CD4-positive, alpha-beta T cell (primary cell): ENCODE measurements at places on chromosomes 2 and 18. TPM values are rescaled to one million over a fixed set of nuclear protein-coding genes. Genes with fewer than 3 reads are reported as not detected.

The ACADL gene
- not detected for total RNA-seq

The FAM228A gene
- total RNA-seq: 0.22 TPM

The LHCGR gene
- not detected for total RNA-seq

The SLC9A4 gene
- not detected for total RNA-seq

DNA sequence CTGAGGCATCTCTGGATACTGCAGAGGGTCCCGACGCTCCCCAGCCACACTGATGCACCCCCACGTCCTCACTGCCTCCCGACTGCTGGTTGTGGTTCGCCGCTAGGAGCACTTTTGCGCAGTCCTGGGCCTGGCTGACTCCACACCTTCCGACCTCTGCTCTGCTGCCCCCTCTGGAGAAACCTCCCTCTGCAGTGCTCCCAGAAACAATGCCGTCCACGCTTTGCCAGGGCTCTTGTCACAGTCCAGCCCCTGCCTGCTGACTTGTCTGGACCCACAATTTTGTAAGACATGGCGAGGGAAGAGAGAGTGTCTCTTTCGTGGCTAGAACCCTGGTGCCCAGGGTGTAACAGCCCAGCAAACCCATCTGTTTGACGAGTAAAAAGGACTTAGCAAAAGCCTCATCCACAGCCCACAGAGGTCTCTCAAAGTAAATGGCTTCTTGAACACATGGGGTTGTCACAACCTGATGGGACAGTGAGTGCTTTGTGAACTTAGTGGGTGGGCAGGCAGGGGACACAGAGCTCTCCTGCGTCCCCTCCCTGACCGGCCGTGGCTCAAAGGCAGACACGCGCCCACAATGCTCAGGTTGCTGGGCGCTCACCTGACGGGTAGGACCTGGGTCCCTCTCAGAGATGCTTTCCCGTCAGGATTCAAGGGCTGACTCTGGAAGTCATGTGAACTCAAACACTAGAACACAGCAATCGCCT lies 4.0 kb downstream of the COPS9 start:
- no peak for DNase-seq

The ZNF804A gene
- total RNA-seq: not detected

GRCh38 chr2:48227617-48228344 lies 302.2 kb upstream of the STON1 start:
- peak; percentile 26 for DNase-seq

The RGPD3 gene
- total RNA-seq: 0.38 TPM

The HOXD13 gene
- total RNA-seq: not detected

- DNase-seq: no peak
These were observed 578.7 kb upstream of the ID2 start for GRCh38 chr2:8103085-8103708.

DNA sequence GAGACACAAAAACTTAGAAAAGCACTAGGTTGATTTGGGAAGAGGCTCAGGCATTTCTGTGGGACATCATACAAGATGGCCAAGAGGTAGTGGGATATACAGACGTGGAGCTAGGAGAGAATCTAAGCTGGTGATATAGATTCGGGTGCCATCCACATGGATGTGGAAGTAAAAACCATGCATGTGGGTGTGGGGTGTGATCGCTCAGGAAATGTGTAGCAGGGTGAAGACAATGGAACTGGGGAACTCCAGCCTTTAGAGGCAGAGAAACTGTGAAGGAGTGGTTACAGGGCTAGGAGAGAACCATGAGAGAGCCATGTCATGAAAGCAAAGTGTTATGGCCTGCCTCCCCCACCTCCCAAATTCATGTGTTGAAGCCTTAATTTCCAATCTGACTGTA lies 43.0 kb upstream of the CTLA4 start:
- DNase-seq: no peak

The GTF2A1L gene
- total RNA-seq: not detected

The ODC1 gene
- total RNA-seq: 164 TPM

The C2orf81 gene
- total RNA-seq: 2.9 TPM

GRCh38 chr2:166831930-166832329 lies 56.4 kb upstream of the XIRP2 start:
- DNase-seq: no peak

DNA sequence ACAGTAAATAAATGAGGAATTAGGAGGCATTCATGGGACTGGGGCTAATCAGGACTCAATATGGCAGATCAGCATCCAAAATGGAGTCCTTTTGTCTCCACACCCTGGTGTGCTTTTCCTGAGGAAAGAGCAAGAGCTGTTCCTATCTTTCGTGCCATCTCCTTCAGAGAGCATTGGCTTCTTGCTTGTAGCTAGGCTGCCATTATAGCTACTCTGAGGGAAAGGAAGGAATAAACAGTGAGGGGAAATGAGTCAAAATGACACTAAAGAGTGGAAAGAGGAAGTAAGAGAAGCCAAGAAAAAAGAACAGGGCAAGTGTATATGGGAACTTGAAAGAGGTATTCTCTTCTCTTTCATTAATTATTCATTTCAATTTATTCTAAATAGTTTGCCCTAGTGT lies 8.4 kb upstream of the NMI start:
- no peak for DNase-seq

- no peak for DNase-seq
These were observed 388.3 kb downstream of the LRRTM1 start for GRCh38 chr2:79916285-79916684.

GRCh38 chr2:47225061-47225783 lies 70.1 kb upstream of the STPG4 start:
- no peak for DNase-seq

DNA sequence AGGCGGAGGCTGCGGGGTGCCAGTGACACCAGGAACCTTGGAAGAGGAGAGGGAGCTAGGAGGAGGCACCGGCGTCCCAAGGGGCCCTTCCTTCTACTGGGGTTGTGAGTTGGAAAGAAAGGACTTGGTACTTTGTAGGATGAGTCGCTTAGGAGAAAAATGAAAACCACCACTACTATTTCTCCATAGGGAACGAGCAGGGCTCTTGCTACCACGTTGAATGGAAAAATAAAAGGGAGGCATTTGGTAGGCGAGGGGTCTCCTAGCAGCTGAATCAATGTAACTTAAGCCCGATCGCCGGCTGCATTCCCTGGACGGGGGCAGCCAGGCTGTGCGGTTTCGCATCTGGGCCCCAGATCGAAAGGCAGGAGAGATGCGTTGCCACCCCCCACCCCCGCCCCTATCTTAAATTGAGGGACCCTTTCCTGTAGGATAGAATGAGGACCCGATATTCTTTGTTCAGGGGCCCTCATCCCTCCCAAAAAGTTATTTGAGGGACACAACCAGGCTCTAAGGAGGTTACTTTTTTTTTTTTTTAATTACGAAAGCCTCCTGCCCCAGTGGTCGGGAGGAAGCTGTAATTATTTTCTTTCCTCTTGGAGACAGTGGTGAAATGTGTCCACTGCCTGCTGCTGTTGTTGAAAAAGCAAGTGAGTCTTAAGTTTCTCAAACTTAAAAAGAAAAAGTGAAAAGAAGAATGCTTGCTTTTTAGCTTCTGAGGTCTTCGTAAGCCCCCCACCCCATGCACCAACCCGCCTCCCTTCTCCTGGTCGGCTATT lies 1.3 kb downstream of the IGFBP2 start:
- no peak for DNase-seq

GRCh38 chr2:147382322-147382948 lies 462.4 kb upstream of the ACVR2A start:
- DNase-seq: no peak

DNA sequence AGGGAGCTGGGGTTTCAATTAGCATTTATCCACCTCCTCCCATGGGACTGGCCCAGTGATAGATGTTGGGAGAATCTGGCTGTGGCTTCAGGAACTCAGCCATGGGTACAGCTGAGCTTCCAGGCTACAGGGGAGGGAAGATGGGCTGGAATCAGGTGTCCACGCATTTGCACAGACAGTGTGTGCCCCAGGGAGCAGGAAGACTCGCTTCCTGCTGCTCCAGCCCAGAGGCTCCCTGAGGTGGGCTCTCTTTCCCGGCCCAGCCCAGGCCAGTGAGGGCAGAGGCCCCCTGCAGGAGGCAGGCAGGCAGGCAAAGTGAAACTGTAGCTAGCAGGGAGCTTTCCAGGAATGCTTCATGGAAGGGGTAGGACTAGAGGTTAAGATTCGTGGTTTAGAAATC lies 28.7 kb downstream of the DYSF start:
- no peak for DNase-seq

The UGT1A3 gene
- not detected for total RNA-seq

DNA sequence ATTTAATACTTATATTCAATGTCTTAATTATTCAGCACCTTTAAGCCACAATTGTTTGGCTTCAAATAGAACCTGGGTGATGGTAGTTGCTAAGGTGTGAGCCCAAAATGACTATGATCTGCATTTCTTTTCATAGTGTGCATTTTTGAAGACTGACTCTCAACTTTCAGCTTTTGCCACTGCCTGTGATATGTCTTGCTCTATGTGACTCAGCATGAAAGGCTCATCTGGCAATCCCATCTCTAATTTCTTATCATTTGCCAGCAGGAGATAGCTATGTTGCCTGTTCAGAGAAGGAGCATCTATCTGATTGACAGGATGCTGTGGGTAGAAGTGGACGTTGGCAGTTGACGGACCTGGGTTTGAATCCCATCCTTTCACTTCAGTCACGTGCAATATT lies 34.5 kb upstream of the CCDC93 start:
- DNase-seq: no peak

- no peak for DNase-seq
These were observed 94.7 kb downstream of the ANKRD44 start for GRCh38 chr2:197215748-197216360.

GRCh38 chr18:48843162-48843561 lies 107.6 kb downstream of the SMAD7 start:
- no peak for DNase-seq

DNA sequence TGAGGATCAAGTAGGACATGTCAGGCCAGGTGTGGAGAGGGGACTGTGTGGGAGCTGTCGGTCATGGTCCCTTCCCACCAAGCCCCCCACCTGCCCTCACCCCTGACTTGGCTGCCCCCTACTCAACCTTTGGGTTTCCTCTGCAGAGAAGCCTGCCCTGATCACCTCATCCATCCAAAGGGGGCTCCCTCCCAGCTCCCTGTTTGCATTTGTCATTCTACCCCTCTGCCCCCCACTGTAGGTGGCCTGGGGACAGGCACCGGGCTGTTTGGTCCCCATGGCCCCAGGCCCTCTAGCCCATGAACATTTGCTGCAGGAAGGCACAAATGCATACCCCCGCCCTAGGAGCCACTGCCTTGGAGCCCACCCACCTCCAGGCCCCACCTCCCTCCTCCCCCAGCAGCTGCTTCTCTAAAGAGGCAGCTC lies 115.0 kb downstream of the SMAD7 start:
- no peak for DNase-seq

DNA sequence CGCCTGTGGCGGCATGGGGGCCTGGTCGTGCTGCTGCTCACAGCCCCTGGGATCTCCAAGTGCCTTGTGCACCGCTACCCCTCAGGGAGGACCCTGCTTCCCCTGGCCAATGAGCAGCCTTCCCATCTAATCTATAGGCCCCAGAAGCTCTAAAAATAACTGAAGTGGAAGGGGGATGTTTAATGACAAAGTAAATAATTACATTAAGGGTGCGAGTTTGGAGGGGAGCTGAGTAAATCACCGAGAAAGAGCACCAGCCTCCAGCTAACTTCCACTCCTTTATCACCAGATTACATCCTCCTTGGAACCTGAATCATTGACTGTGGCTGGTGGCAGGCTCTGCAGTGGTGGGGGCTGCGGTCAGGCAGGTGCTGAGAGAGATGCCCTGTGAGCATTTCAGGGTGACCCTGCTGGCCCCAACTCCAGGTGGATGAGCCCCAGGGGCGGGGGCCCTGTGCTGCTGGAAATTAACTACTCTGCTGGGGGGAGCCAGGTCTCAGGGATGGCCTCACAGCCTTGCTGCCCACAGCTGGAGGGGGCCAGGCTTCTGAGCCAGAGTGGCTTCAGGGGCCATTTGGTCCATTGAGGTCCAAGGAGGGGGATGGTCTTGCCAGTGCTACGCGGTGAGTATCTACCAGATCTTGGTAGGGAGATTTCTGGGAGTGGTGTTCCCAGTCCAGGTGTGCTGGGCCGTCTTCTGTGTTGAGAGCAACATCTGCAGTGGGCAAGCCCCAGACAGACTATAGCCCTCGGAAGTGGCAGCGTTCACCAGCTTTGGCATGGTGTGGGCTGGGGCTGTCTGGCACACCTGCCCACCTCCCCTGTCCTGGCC lies 74.2 kb downstream of the GLI2 start:
- no peak for DNase-seq

- no peak for DNase-seq
These were observed 58.2 kb downstream of the GREB1L start for GRCh38 chr18:21300035-21300907.

The TRIB2 gene
- 91.3 TPM for total RNA-seq

The HSPE1 gene
- 50.8 TPM for total RNA-seq

The MPP4 gene
- total RNA-seq: not detected

The DIS3L2 gene
- 62.9 TPM for total RNA-seq

DNA sequence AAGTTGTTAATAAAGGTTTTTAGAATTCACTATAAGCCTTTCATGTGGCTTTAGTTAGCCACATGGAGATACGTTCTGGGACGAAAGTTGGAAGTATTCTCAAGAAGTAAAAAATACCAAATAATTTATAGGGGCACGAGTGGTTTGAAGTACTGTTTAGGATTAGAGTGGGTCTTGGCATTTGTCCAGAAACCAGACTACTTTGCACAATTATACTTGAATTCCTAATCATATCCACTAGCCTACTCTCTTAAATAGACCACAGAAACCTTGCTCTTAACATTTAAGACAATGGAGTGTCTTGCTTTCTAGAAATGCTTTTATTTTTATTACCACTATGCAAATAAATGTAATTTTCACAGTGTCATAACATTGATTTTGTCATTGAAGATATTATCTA lies 44.6 kb downstream of the UBE2E3 start:
- DNase-seq: no peak

DNA sequence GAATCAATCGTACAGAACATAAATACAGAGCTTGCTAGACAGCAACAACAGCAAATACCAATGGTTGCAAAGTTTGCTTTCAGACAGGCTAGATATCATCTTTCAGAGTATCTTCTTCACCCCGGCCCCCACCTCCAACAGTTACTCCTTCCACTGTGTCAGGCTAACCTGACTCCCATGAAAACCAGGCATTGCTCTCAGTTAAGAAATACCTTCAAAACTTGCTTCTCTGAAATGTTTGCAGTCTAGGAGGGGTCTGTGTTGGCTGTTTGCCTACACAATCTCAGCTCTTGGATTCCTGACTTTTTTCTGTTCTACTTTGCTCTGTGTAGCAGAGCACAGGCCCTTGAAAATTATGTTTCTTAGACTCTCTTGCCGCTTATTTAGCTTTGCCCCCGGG lies 599.5 kb upstream of the SYT4 start:
- DNase-seq: no peak

The GKN1 gene
- not detected for total RNA-seq

DNA sequence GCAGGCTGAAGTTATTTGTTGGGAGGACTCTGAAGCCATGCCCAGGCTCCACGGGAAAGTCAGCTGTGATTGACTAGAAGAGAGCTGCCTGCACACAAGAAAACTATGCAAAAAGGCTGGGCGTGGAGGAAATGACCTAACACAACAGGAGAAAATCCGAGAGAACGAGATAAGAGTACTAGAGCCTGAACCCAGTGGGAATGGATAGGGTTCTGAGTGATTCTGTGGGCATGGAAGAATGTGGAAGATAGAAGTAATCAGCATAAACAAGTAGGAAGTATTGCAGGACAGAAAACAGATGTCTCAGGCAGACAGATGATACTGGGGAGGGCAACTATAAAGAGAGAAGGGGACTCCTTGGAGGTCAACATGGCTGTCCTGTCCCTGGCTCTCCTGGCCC lies 12.1 kb upstream of the COPS8 start:
- DNase-seq: no peak
